Activated naive CD4-positive, alpha-beta T cell treated with anti-CD3 and anti-CD28 coated beads, Interleukin-2, amount 50 U/mL, for 16 hours (primary cell): ENCODE measurements at places on chromosomes 4 and X.

DNA sequence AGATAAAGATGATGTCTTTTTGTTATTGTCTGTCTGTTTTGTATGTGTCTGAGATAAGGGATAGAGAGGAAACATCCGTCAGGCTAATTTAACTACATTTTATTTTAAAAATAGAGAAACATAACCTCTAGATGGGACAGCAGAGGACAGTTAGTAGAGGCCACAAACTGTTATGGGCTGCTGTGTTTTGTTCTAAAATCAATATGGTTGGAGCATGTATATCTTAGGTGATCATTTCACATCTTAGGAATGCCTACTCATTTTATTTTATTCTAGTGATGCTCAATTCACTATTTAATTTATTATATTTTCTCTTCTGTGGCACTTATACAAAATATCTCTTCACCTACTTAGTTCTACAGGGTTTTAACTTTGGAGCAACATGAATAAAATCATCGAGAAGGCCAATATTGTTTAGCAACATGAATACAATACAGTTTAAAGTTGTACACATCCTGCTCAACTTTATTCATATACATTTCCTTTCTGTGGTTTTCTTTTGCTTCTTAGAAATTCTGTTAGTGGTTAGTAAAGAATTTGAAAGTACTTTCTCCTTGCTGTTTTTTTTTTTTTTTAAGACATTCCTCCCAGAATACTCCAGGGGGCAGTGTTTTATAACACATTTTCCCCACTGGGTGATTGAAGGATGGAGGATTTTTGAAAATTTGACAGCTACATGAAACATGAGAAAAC, 392.9 kb downstream of the UNC5C start:
- no peak for DNase-seq

DNA sequence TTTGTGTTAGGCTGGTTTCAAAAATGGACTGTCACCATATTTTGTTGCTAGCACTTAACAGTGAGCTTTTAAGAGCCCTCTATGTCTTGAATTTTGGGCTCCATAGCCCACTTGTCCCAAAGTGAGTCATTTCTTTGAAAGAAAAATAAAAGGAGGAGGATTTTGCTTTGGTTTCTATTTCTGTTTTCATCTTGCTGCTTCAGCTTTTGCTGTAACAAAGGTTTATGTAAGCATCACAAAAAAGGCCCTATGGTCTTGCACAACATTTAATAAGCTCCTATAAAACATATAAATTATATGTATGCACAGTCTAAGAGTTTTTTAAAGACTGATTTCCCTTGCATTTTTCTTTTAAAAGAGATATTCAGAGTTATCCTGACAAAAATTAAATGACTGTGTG, 105.2 kb downstream of the PHOX2B start:
- DNase-seq, result no peak

DNA sequence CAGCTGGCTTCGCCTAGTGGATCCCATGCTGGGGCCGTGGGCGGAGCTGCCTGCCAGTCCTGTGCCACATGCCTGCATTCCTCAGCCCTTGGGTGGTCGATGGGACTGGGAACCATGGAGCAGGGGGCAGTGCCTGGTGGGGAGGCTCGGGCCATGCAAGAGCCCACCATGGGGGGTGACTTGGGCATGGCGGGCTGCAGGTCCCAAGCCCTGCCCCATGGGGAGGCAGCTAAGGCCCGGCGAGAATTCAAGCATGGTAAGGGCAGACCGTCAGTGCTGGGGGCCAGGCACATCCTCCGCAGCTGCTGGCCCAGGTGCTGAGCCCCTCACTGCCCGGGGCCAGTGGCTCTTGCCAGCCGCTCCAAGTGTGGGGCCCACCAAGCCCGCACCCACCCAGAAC, 262.6 kb downstream of the CENPC start:
- no peak for DNase-seq

- peak; percentile 93 for DNase-seq
These were observed at the start of gene CEP135 for GRCh38 chr4:55948726-55949481. TSS of gene CEP135 (plus strand) at chr4:55948945. CDS start at chr4:55952131, 3,186 bp downstream.

DNA sequence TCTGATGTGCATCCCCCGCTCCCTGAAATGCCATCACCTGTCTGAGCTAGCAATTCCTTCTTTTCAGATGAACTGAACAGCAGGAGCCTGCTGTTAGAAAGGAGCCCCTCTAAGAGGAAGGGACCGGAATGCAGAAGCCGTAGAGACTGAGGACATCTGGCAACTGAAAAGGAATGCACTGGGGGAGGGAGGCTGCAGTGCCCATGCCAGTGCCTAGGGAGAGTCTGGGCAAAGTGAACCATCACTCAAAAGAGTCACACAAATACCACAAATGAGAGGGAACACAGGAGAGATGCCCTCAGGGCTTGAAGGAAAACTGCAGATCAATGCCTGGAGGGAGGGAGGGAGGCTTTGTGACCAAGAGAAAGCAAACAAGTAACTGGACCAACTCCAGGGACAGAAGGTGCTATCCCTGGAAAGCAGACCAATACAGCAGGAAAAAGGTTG, 93.9 kb upstream of the CBR4 start:
- DNase-seq, result no peak

- peak; percentile 12 for DNase-seq
These were observed 672 bp downstream of the PGM2 start for GRCh38 chr4:37827030-37827685.
